ENCODE measurements at places on chromosomes 5 and 9. TPM values are rescaled to one million over a fixed set of nuclear protein-coding genes. Genes with fewer than 3 reads are reported as not detected.

DNA sequence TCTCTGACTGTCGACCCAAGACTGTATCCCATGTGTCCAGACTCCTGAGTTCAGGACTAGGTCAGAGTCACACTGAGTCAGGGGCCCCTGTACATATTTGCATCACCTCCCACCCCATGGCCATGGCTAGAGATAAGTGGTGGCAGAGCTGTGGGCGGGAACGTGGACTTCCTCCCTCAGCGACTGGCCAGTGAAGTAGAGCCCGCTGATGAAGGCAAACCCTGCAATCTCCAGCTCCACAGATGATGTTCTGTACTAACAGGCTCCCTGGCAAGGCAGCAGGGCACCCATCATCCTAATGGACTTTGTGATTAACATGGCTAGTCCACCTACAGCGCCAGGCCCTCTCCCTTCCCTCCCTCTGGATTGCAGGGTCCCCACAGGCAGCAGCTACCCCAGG is 110.5 kb upstream of the LRRTM2 start:
- no peak for DNase-seq
- H3K27me3 ChIP-seq = no peaks in the 10 kb centered on the region
- peaks cover 20% of the 10 kb centered on the region for H3K4me1 ChIP-seq
- no peak overlapping the region for H3K4me3 ChIP-seq

GRCh38 chr5:90959262-90959661 is 400.7 kb downstream of the ADGRV1 start:
- H3K4me1 ChIP-seq = peaks cover 5% of the 10 kb centered on the region
- no peak overlapping the region for H3K4me3 ChIP-seq
- H3K27ac ChIP-seq = no peak overlapping the region
- DNase-seq = no peak

- no peak overlapping the region for H3K27ac ChIP-seq
- peaks cover 33% of the 10 kb centered on the region for H3K4me1 ChIP-seq
- no peaks in the 10 kb centered on the region for H3K27me3 ChIP-seq
- peaks cover 35% of the 10 kb centered on the region for H3K36me3 ChIP-seq
These were observed 127.7 kb downstream of the C9orf50 start for GRCh38 chr9:129493002-129493705.

DNA sequence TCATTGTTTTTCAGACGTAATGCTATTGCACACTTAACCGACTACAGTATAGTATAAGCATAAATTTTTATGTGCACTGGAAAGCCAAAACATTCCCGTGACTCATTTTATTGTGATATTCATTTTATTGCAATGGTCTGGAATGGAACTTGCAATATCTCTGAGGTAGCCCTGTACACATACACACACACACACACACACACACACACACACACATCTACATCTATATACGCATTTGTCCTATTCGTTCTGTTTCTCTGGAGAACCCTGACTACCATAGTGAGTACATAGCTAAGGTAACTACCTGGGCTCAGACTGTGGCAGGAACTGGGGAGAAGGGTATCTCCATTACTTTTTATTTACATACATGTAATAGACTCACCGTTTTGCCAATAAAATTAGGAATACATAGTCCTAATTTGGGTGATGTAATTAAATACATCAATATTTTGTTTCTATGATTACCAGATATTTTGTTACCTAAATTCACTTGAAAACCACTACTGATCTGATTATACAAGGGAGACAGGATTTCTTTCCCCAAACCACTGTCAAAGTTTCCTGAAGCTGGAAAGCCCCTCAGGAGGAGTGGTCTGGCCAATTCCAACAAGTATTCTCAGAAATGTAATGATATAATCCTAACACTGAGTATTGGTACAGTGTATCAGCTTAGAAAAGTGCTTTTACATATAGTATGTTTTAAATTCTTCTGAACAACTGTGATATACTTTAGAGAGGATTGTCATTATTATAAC is 74.0 kb upstream of the PLPP1 start:
- H3K36me3 ChIP-seq = no peaks in the 10 kb centered on the region
- DNase-seq = no peak
- peak overlapping the region; percentile 39 for H3K27ac ChIP-seq

- no peaks in the 10 kb centered on the region for H3K4me1 ChIP-seq
- no peak overlapping the region for H3K27ac ChIP-seq
- no peak overlapping the region for H3K4me3 ChIP-seq
- DNase-seq = no peak
These were observed 363.7 kb downstream of the CSNK1G3 start for GRCh38 chr5:123875561-123876275.

DNA sequence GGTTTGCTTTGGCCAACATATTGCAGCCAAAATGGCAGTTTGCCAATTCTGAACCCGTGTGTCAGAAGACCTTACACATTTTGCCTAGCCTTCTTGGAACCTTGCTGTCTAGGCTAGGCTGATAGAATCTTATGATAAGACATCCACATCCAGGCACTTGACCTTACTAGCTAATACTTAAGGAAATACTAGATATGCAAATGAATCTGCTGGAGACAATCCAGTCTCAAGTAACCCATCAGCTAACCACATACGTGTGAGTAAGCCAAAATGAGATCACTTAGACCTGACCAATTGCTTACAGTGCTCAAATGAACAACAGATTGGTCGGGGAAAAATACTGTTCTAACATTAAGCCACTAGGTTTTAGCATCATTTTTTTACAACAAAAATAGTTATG is 1504.6 kb upstream of the CDH9 start:
- H3K4me3 ChIP-seq = no peak overlapping the region
- DNase-seq = no peak
- H3K27ac ChIP-seq = no peak overlapping the region
- no peaks in the 10 kb centered on the region for H3K4me1 ChIP-seq

DNA sequence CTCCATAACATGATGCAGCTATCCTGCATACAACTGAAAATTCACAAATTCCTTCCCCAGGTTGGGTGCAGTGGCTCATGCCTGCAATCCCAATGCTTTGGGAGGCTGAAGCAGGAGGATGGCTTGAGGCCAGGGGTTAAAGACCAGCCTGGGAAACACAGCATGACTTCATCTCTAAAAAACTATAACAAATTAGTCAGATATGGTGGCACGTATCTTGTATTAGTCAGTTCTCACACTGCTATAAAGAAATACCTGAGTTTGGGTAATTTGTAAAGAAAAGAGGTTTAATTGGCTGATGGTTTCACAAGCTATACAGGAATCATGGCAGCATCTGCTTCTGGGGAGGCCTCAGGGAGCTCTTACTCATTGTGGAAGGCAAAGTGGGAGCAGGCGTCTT is 56.4 kb upstream of the DAPK1 start:
- H3K4me3 ChIP-seq = no peak overlapping the region
- H3K4me1 ChIP-seq = peaks cover 5% of the 10 kb centered on the region
- no peak overlapping the region for H3K27ac ChIP-seq
- DNase-seq = no peak

GRCh38 chr5:169569513-169569912 is 14.1 kb upstream of the SPDL1 start:
- DNase-seq = no peak
- H3K27ac ChIP-seq = no peak overlapping the region
- no peaks in the 10 kb centered on the region for H3K36me3 ChIP-seq
- H3K27me3 ChIP-seq = peaks cover 31% of the 10 kb centered on the region
- H3K4me3 ChIP-seq = no peak overlapping the region

DNA sequence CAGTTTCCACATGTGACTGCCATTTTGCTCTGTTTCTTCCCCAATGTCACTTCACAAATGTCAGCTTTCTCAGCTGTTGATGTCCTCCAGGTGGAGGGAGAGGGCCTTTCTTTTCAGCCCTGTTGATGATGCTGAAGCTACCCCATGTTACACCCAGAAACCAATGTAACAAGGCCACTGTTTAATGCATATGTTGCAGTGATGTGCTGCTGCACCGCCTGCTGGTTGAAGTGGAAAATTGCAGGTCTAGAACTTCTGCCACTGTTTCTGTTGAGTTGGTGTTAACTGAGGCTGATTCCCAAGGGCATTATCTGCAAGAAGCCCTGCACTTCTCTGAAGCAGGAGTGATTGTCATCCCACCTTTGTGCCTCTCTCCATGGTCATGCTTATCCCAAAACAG is 428.4 kb downstream of the KDM4C start:
- H3K36me3 ChIP-seq = peaks cover 60% of the 10 kb centered on the region
- no peaks in the 10 kb centered on the region for H3K27me3 ChIP-seq
- no peak overlapping the region for H3K27ac ChIP-seq

GRCh38 chr9:121219530-121219929 is 17.9 kb upstream of the RAB14 start:
- H3K4me1 ChIP-seq = peaks cover 3% of the 10 kb centered on the region
- H3K36me3 ChIP-seq = peaks cover 3% of the 10 kb centered on the region
- no peak overlapping the region for H3K4me3 ChIP-seq
- no peaks in the 10 kb centered on the region for H3K27me3 ChIP-seq

GRCh38 chr5:82257247-82257646 is 20.9 kb downstream of the RPS23 start:
- no peaks in the 10 kb centered on the region for H3K27me3 ChIP-seq
- no peak overlapping the region for H3K27ac ChIP-seq
- H3K36me3 ChIP-seq = peaks cover 3% of the 10 kb centered on the region
- no peak overlapping the region for H3K4me3 ChIP-seq

DNA sequence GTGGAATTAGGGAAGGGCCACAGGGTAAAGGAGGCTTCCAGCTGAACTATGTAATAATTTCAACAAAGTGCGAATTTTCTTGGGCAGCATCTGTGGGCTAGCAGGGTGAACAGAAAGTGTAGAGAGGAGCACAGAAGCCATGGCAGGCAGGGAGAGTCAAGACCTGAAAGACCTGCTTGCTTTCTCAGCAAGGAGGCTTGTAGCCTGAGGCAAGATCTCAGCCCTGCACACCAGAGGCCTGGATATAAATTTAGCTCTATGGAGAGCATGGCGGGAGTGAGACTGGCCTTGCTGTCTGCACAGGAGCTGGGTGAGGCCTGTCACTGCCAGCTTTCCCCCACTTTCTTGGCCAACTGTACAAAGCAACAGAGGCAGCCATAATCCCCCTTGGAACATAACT is 32.1 kb upstream of the SH3TC2 start:
- no peak overlapping the region for H3K27ac ChIP-seq
- no peak overlapping the region for H3K4me3 ChIP-seq
- no peaks in the 10 kb centered on the region for H3K27me3 ChIP-seq
- no peaks in the 10 kb centered on the region for H3K4me1 ChIP-seq
- DNase-seq = no peak
- peaks cover 4% of the 10 kb centered on the region for H3K36me3 ChIP-seq

DNA sequence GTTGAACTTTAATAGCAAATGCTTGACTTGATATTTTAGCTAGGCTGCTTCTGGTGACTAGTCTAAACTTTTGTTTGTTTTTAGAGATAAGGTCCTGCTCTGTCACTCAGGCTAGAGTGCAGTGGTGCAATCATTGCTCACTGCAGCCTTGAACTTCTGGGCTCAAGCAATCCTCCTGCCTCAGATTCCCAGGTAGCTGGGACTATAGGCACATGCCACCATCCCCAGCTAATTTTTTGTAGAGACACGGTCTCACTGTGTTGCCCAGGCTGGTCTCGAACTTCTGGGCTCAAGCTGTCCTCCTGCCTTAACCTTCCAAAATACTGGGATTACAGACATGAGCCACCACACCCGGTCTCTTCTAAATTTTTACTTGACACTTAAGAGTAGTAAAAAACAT is 20.7 kb downstream of the CDC37L1 start:
- H3K4me1 ChIP-seq = peaks cover 20% of the 10 kb centered on the region
- no peak for DNase-seq
- peaks cover 15% of the 10 kb centered on the region for H3K36me3 ChIP-seq
- H3K27ac ChIP-seq = no peak overlapping the region
- no peaks in the 10 kb centered on the region for H3K27me3 ChIP-seq

GRCh38 chr9:137423514-137424291 is 510 bp downstream of the NOXA1 start:
- H3K36me3 ChIP-seq = no peaks in the 10 kb centered on the region
- H3K27ac ChIP-seq = no peak overlapping the region
- DNase-seq = no peak
- no peak overlapping the region for H3K4me3 ChIP-seq
- peaks cover 4% of the 10 kb centered on the region for H3K27me3 ChIP-seq
- peaks cover 10% of the 10 kb centered on the region for H3K4me1 ChIP-seq

DNA sequence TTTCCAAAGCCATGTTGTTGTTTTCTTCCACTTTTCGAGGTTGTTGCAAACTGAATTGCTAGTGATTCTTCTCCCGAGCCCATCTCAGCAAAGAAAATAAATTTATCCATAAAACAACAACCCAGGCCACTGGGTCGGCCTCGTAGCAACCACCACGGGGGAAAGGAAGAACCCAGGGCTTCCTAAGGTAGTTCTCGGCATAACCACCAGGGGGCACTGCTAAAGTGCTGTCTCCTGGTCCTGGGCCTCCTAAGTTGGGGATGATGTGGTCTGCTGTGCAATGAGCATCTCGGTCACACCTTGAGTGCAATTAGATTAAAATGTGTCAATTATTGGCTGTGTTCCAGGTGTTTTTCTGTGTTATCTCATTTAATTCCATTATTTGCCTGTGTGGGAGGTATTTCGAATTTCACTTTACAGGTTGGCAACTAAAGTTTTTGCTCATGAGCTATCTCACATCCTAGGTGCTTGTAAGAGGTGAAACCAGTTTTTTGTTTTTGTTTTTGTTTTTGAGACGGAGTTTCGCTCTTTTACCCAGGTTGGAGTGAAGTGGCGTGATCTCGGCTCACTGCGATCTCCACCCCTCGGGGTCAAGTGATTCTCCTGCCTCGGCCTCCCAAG is 102.8 kb upstream of the DAP start:
- peak; percentile 55 for DNase-seq
- no peak overlapping the region for H3K4me3 ChIP-seq
- peaks cover 3% of the 10 kb centered on the region for H3K4me1 ChIP-seq
- H3K27ac ChIP-seq = no peak overlapping the region
- peaks cover 11% of the 10 kb centered on the region for H3K27me3 ChIP-seq

DNA sequence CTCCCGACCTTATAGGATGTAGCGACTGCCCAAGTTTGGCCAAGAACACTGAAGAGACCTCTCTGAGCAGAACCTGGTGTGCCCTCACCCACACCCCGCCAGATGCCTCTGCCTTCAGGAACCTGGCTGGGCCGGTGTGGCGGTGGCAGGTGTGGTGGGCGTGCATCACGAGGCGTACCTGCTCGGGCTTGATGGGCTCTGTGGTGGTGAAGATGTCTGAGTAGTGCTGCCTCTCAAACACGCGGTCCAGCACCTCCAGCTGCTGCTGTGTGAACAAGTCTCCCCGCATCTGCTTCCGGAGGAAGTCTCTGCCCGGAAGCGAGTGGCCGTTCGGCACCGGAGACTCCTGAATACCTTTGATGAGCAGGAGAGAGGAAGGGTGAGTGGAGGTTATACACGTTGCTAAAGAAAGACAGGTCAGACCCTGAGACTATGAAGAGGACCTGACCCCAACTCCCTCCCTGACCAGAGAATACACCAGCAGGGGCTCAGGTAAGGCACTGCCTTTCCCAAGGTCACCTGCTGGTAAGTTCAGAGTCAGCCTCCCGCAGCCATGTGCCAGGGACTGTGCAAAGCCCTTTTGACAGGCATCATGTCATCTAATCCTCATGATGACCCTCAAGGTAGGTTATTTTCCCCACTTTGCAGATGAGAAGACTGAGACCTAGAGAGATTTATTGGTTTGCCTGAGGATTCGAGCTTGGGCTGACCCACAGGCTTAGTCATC is 67.5 kb downstream of the PAX5 start:
- H3K4me1 ChIP-seq = no peaks in the 10 kb centered on the region
- no peaks in the 10 kb centered on the region for H3K36me3 ChIP-seq
- H3K4me3 ChIP-seq = no peak overlapping the region
- DNase-seq = no peak
- H3K27me3 ChIP-seq = peaks cover 6% of the 10 kb centered on the region

Gene UBE2D2
- total RNA-seq = 286 TPM

Gene C9
- total RNA-seq = not detected

Gene PFDN1
- 64.0 TPM for total RNA-seq

Gene CDC20B
- total RNA-seq = not detected

Gene SLC36A2
- not detected for total RNA-seq

Gene CARTPT
- total RNA-seq = not detected

Gene PCDHB4
- total RNA-seq = not detected

Gene GPR151
- not detected for total RNA-seq

Gene PCDHA6
- not detected for total RNA-seq

Gene TLN1
- 169 TPM for total RNA-seq
